Stimulated activated naive CD4-positive, alpha-beta T cell treated with Interleukin-2 at 50 U/mL for 16 hours (primary cell): ENCODE measurements at places on chromosomes 16 and 17.
A peak's percentile ranks its signal among the peaks of the same experiment; 100 is the strongest.

DNA sequence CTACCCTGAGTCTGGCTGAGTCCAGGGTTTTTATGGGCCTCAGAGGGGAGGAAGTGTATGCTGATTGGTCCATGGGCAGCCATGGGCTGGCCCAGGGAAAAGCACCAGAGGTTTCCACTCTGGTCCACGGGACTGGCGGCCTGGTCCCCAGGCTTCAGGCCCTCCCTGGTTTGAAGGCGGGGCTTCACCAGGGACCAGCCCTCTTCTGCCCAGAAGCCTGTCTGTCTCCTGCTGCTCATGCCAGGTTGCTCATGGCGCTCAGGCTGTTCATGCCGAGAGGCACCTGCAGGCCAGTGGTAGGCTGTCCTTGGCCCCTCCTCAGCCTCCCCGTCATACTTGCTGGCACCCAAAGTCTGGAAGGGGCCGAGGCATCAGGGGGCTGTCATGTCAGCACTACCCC, 45.0 kb upstream of the CLEC19A start:
- no peak for DNase-seq

DNA sequence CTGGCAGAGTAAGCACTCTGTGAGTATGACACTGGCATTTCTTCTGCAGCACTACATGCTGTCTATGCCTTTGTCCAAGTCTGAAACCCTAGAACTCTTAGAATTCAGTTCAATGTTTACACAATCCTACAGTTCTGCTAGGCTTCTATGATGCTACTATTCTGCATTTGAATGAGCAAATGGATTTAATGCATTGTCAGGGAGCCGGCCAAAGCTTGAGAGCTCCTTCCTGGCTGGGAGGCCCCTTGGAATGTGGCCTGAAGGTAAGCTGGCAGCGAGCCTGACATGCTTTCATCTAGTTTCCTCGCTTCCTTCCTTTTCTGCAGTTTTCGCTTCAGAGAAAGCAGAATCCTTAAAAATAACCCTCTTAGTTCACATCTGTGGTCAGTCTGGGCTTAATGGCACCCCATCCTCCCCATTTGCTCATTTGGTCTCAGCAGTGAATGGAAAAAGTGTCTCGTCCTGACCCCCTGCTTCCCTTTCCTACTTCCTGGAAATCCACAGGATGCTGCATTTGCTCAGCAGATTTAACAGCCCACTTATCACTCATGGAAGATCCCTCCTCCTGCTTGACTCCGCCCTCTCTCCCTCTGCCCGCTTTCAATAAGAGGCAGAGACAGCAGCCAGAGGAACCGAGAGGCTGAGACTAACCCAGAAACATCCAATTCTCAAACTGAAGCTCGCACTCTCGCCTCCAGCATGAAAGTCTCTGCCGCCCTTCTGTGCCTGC, at the start of gene CCL2:
TSS of gene CCL2 (plus strand) at position 635 of the 730 bp plus-strand sequence. CDS start at position 700, 65 bp downstream.
- DNase-seq: no peak

- DNase-seq: no peak
These were observed 50.9 kb downstream of the HELZ start for GRCh38 chr17:67194134-67194533.

- no peak for DNase-seq
These were observed 102.7 kb downstream of the CLEC16A start for GRCh38 chr16:11047057-11047456.

DNA sequence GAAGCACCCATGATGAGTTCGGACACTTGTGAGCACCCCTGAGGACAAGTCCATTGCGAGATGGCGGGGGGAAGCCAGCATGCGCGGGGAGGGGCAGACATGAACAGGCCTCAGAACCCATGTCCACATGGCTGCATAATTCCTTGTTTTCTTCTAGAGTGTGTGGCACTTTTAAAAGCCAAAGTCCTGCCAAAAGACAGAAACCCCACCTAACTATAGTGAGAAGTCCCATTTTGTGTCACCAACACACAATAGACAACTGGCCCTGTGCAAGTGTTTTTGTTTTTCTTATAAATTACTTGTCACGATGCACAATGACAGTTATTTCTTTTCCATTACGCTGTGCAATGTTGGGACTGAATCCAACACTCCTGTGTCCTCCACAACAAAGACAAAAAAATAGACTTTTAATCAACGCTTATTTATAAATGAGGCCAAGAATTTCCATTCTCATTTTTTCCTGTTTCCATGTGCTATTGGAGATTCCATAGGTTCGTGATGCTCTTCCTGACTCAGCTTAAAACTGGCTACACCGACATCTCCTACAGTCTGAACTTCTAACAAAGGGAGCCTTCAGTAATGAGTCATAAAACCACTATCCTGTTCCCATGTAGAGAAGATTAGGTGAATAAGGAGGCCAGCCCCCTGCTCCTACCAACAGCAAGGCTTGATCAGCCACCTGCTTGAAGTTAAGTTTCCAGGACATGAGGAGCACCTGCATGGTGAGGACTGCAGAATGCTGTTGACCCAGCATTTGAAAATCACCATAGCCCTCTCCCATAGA, 98.9 kb downstream of the ZNF423 start:
- DNase-seq: no peak

- DNase-seq: no peak
These were observed 1.9 kb downstream of the NTN3 start for GRCh38 chr16:2472885-2473445.

DNA sequence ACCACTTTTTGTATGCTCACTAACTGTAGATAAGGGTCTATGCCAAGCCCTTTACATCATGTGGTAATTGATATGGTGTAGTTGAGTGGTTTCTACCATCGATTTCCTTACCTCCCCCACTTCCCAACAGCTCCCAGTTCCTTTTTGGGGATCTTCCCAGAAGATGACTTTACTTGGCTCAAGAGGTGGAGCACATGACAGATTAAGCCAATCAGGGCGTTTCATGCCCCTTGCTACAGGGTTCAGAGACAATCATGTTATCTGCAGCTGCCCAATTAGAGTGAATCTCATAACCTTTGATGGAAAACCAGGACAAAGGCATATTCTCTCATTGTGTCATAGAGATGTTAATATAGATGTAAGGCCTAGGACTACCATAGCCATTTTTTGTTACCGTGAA, 16.2 kb upstream of the BMERB1 start:
- DNase-seq: no peak

DNA sequence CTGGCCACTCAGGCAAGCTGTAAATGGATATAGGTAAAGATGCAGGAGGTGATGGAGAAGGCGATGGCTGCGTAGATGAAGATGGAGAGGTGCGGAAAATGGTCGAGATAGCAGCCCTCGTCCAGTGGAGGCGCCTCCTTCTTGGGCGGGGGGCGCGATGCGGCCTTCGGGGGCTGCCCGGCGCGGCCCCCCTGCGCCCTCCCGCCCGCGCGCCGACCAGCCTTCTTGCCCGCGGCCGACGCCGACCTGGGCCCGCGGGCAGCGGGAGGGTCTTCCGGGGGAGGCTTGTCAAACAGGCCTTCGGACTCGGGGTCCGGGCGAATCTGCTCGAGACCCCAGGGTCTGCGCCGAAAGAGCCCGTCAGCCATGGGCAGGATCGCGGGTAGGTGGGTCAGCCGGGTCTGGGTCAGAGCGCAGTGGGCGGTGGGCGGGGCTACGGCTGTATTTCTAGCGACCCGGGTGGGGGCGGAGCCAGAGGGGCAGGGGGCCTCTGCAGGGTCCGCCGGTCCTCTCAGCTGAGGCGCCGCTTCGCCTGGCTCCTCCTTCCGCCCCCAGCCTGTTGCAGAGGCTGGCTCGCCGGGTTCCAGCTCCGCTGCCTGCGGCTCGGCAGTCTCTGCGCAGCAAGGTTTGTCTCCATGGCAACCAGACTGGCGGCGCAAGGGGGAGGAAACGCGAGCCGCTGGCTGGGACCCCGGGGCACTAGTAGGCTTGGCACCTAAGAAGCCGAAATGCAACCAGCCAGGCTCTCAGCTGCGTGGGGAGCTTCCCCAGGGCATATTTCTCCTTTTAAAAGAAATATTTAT, 14.4 kb downstream of the MIS12 start:
- DNase-seq: peak; percentile 64

DNA sequence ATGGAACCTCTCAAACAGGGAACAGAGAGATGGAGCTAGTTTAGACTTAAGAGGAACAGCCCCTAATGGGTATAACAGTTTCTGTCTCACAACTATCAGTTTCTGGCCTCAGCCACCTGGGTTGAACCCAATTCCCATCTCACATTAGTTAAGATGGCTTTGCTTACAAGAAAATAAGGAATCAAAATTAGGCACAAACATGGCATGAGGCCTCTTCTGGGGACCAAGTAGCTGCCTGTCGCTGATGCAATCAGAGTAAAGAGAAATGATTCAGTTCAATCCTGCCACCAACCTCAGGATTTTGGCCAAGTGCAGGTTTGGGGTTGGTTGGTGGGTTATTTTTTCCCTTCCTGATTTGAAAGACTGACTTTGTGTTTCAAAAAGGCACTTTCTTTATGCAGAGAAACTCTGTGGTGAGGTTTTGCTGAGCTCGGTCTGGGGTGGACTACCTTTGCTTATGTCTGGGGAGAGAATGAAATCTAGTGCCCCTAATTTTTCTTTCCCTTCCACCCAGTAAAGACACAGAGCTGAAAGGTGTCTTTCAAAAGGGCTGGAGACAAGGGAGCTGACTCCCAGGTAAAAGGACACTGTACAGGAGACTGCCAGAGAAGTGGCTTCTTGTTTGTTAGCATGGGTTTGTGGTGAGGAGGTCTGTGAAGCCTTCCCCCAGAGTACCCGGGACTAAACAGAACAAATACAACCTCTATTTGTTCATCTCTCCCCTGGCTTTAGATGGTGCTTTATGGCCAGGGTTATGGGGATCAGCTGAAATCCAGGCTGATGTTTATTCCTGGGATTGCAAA, 44.8 kb upstream of the NFAT5 start:
- DNase-seq: peak; percentile 3

DNA sequence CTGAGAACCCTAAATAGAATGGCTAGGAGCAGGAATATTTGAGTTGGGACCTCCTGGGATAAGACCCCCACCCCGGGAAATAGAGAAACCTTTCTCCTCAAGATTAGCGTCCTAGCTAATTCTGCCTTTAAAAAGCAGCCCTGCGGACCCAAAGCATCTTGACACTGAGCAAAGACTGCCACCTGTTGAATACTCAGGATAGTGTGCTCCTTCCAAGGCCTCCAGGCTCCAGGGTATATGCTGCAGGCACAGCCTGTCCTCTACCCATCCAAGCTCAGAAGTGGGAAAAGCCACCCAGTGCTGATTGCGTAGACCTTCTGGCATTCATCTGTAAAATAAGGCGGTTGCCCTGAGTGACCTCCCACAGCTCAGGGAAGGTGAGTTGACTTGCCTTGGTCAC, 456.2 kb upstream of the DYNLRB2 start:
- peak; percentile 1 for DNase-seq

DNA sequence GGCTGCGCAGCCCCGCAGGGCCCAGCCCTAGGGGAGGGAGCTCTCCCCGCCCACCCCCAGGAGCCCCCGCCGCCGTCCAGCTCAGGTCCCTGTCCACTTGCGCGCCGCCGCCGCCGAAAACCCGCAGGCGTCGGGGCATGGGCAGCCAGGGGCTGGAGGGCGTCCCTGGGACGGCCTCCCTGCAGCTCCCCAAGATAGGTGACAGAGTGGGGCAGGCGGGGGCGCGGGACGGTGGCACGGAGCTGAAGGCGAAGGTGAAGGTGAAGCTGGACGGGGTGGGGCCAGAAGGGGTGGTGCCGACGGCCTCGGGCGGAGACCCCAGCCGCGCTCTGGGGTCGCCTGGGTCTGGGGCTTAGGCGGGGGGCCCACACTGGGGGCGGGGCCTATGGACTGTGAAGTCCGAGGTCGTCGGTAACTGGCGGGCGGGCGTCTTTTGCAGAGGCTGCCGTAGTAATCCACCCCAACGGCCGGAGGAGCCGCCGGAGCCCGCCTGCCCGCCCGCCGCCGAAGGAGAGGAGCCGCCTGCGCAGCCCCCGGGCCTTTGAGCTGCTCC, 27.2 kb downstream of the SREBF1 start:
- DNase-seq: no peak

DNA sequence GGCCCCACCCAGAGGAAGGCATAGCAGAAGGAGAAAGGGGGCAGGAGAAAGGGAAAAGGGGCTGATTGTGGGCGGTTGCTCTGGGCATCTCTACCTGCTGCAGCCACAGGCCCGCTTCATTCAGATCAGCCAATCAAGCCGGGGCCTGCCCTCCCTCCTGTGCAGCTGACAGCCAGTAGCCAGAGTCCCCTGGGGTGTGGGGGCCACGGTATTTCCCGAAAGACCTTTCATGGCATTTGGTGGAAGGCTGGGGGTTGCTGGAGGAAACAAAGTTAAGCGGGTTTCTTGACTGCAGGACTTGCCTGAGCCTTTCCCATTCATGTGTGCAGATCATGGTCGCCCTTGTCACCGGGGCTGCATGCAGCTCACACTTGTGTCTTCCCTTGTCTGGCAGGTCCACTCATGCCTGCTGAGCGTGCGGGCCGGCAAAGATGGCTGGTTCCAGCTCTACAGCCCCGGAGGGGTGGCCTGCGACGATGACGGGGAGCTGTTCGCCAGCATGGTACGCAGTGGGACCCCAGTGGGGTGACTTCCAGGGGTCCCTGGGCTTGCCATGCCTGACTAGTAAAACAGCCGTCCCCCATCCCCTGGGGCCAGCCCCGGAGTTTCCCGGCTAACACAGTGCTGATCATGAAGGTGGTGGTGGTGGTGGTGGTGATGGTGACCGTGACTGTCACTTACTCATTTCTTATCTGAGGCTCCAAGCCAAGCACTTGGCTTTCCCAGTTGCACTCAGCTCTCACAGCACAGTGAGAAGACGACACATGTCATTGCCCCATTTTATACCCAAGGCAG, 82.7 kb upstream of the PLCG2 start:
- DNase-seq: no peak

GRCh38 chr16:4803401-4803844, 990 bp upstream of the ROGDI start:
- no peak for DNase-seq

- no peak for DNase-seq
These were observed 8.1 kb downstream of the SLC5A11 start for GRCh38 chr16:24853830-24854229.

- no peak for DNase-seq
These were observed 79.9 kb upstream of the HSBP1 start for GRCh38 chr16:83727751-83728352.

DNA sequence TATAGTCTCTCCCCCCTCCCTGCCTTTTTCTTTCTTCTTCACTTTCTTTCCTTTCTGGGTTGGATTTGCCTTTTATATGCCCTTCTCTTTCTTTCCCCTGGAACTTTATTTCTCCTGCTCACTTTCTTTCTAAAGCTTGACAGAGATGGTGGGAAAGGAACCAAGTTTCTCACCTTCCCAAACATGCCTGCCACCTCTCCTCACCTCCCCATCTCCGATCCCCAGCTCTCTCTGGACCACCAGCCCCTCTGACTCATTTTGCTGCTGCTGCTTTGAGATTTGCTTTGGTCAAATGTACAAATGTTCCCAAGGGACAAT, 6.7 kb upstream of the LHX1 start:
- DNase-seq: no peak

GRCh38 chr17:37239690-37240334, 136.0 kb upstream of the C17orf78 start:
- DNase-seq: no peak
